ENCODE measurements at places on chromosomes 13 and 19. TPM values are rescaled to one million over a fixed set of nuclear protein-coding genes. Genes with fewer than 3 reads are reported as not detected.
A peak's percentile ranks its signal among the peaks of the same experiment; 100 is the strongest.

Gene ENOX1
- 0.83 TPM for total RNA-seq

Gene SH2D3A
- total RNA-seq = 93.6 TPM

Gene LRRC63
- total RNA-seq = not detected

Gene SPRYD7
- total RNA-seq = 6.8 TPM

Gene POMP
- total RNA-seq = 68.8 TPM

Gene KIR2DL4
- total RNA-seq = not detected

- H3K36me3 ChIP-seq = peaks cover 37% of the 10 kb centered on the region
- no peak overlapping the region for H3K4me3 ChIP-seq
- no peak for DNase-seq
- H3K27ac ChIP-seq = no peak overlapping the region
Measured at GRCh38 chr19:42273407-42274064, 4.5 kb downstream of the CIC start.

DNA sequence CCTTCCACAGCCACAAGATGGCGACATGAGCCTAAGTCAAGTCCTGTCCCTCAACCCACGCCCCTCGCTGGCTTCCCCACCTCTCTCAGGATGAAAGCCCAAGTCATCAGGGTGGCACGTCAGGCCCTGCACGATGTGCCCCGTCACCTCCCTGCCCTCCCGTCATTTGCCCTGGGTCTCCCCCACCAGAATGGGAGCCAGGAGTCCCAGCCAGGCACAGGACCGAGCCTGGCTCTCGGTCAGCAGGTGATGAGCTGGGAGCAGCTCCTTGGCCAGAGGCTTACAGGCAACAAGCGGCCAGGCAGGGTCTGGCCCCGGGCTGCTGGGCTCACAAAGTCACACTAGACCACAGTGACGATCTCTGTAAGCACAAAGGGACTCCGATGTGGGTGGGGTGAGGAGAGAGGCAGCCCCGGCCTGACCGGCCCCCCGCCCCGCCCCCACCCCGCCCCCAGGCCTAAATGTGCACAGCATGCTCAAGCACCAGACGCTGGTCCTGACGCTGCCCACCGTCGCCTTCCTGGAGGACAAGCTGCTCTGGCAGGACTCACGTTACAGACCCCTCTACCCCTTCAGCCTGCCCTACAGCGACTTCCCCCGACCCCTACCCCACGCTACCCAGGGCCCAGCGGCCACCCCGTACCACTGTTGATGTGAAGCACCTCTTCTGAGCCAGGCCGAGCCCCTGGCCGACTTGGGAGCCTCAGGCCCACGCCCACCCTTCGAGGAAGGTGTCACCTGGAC is 7.3 kb downstream of the MRPL4 start:
- H3K4me1 ChIP-seq = no peaks in the 10 kb centered on the region
- H3K27me3 ChIP-seq = no peaks in the 10 kb centered on the region
- no peak overlapping the region for H3K4me3 ChIP-seq
- H3K27ac ChIP-seq = no peak overlapping the region
- H3K36me3 ChIP-seq = no peaks in the 10 kb centered on the region

DNA sequence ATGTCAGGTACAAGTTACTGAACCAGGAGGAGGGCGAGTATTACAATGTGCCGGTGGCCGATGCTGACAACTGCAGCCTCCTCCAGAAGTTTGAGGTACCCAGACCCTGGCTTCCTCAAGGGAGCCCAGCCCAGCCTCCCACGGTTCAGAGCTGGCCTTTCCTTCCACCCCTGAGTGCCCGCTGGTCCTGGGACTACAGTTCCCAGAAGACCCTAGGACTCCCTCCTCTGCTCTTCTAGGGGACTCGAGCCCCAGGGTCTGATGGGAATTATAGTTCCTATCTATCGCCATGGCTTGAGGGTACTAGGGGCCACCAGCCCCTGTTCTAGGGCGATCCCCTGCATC is 11.0 kb downstream of the PRKCG start:
- no peak overlapping the region for H3K4me3 ChIP-seq
- DNase-seq = no peak
- peaks cover 7% of the 10 kb centered on the region for H3K4me1 ChIP-seq
- H3K36me3 ChIP-seq = no peaks in the 10 kb centered on the region
- no peak overlapping the region for H3K27ac ChIP-seq
- no peaks in the 10 kb centered on the region for H3K27me3 ChIP-seq

DNA sequence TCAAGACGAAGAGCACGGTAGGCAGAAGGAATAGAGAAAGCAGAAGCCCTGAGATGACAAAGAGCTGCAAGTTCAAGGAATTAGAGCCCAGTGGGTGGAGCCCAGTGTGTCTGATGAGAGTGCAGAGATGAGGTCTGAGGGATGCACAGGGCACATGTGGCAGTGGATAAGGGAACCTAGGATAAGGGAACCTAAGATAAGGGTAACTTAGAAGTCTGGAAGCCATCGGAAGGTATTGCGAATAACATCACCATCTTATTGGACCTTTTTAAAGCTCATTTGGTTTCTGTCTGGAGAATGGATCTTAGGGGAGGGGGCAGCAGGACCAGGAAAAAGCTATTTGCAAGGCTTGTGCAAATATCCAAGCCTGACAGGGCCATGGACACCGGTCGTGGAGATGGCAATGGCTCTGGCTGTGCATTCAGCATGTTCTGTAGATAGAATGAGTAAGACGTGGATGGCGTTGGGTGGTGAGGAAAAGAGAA is 1.3 kb downstream of the FPR3 start:
- no peaks in the 10 kb centered on the region for H3K36me3 ChIP-seq
- no peaks in the 10 kb centered on the region for H3K4me1 ChIP-seq
- H3K27me3 ChIP-seq = no peaks in the 10 kb centered on the region
- no peak overlapping the region for H3K4me3 ChIP-seq
- peak; percentile 53 for DNase-seq

- H3K27me3 ChIP-seq = no peaks in the 10 kb centered on the region
- no peak overlapping the region for H3K27ac ChIP-seq
- no peak overlapping the region for H3K4me3 ChIP-seq
- no peak for DNase-seq
Measured at GRCh38 chr13:51311231-51311630, 28.3 kb upstream of the SERPINE3 start.

DNA sequence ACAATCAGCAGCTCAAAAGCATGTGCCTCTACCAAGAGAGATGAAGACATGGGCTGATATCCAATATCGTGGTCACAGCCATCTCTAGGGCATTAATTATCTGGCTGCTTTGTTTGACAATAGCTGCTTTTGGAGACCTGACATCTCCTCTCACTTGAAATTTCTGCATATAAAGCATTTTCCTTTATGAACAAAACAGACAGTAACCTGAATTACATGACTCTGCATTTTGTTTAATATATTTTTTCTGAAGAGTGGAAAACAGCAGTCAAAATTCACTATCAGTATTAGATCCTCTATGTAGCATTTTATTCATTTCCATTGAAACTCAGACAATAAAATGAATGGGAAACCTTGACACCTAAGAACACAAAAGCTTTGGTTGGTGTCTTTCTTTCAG is 42.4 kb upstream of the ESD start:
- no peaks in the 10 kb centered on the region for H3K36me3 ChIP-seq
- H3K4me3 ChIP-seq = no peak overlapping the region
- no peak for DNase-seq

GRCh38 chr13:44842158-44842557 is 147.1 kb downstream of the NUFIP1 start:
- no peak overlapping the region for H3K4me3 ChIP-seq
- no peaks in the 10 kb centered on the region for H3K27me3 ChIP-seq
- no peak for DNase-seq

GRCh38 chr19:18840288-18841267 is 8.8 kb downstream of the UPF1 start:
- peaks cover 16% of the 10 kb centered on the region for H3K4me1 ChIP-seq
- DNase-seq = no peak
- no peak overlapping the region for H3K4me3 ChIP-seq
- H3K27me3 ChIP-seq = no peaks in the 10 kb centered on the region
- no peak overlapping the region for H3K27ac ChIP-seq
- H3K36me3 ChIP-seq = no peaks in the 10 kb centered on the region

GRCh38 chr13:65292488-65292901 is 1937.6 kb downstream of the PCDH9 start:
- no peaks in the 10 kb centered on the region for H3K4me1 ChIP-seq
- no peaks in the 10 kb centered on the region for H3K36me3 ChIP-seq
- H3K27me3 ChIP-seq = no peaks in the 10 kb centered on the region
- H3K4me3 ChIP-seq = no peak overlapping the region
- H3K27ac ChIP-seq = no peak overlapping the region
- DNase-seq = no peak

GRCh38 chr19:6610934-6611852 is 20.2 kb upstream of the CD70 start:
- H3K27ac ChIP-seq = no peak overlapping the region
- DNase-seq = no peak
- no peaks in the 10 kb centered on the region for H3K27me3 ChIP-seq
- H3K36me3 ChIP-seq = no peaks in the 10 kb centered on the region
- H3K4me3 ChIP-seq = no peak overlapping the region

- DNase-seq = no peak
- H3K36me3 ChIP-seq = no peaks in the 10 kb centered on the region
- no peak overlapping the region for H3K4me3 ChIP-seq
Measured at GRCh38 chr19:33161201-33161600, 29.3 kb downstream of the WDR88 start.

DNA sequence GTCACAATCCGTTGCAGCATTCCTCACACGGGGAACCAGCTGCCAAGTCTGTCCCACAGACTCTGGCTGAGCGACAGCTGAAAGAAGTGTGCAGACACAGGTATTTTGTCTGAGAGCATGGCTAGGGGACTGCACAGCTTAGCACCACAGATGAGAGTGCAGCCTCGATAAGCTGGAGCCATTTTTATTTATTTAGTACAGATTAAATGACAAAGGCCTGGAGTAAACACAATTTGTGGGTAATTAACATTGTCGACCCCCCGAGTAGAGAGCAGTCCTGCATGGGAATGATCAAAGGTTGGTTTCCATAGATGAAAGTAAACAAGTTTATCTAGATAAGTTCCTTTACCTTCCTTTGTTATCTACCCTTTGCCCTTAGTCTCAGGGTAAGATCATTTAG is 836.2 kb downstream of the DACH1 start:
- no peaks in the 10 kb centered on the region for H3K4me1 ChIP-seq
- no peaks in the 10 kb centered on the region for H3K27me3 ChIP-seq
- no peaks in the 10 kb centered on the region for H3K36me3 ChIP-seq
- no peak overlapping the region for H3K4me3 ChIP-seq
- DNase-seq = no peak

DNA sequence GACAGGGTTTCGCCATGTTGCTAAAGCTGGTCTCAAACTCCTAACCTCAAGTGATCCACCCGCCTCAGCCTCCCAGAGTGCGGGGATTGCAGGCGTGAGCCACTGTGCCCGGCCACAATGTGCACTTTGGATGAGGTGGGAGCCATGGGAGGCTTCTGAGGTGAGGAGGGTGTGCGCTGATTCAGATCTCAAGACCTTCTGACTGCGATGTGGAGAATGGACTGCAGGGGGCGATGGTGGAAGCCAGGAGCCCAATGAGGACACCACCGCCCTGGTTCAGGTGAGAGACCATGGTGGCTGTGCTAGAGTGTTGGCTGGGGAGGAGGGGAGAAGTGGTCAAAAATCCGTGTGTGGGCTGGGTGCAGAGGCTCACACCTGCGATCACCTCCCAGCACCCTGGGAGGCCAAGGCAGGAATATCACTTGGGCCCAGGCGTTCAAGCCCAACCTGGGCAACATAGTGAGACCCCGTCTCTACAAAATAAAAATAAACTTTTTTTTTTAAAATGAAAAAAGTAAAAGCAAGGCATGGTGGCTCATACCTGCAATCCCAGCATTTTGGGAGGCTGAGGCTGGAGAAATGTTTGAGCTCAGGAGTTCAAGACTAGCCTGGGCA is 5.6 kb downstream of the INAFM1 start:
- H3K36me3 ChIP-seq = no peaks in the 10 kb centered on the region
- DNase-seq = peak; percentile 77
- H3K27me3 ChIP-seq = no peaks in the 10 kb centered on the region
- peaks cover 5% of the 10 kb centered on the region for H3K4me1 ChIP-seq
- no peak overlapping the region for H3K27ac ChIP-seq

- H3K27me3 ChIP-seq = no peaks in the 10 kb centered on the region
- no peaks in the 10 kb centered on the region for H3K36me3 ChIP-seq
- no peak overlapping the region for H3K27ac ChIP-seq
Measured at GRCh38 chr13:26616126-26616525, 58.6 kb downstream of the WASF3 start.

DNA sequence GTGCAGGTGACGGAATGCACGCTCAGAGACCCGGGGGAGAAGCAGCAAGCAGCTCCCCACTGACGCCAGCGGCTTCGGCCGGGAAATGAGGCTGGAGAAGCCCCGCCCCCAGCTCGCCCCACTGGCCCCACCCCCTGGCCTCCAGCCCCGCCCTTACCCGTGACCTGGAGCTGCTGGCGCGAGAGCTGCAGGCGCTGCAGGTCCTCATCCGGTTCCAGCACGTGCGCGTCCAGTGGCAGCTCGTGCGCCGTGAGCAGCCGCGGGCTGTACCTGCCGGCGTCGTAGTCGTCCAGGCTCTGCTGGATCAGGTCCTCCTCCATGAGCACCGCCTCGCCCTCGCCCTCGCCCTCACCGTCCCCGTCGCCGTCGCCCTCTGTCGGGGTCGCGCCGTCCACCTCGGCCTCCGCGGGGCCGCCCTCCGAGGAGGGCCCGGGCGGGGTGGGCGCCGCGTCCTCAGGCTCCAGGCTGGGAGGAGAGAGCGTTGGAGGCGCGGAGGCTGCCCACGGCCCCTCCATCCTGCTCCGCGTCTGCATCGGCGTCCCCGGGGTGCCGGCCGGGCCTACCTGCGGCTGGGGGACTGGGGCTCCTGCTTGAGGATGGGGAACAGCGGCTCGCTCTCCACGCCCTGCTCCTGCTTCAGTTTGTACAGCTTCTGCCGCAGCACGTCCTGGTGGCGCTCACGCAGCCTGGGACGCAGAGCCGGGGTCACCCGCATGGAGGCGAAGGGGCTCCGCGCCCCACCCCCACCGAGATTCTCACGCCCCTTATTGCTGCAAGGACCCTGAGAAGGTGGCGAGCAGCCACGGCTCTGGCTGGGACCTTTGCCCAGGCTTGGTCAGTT is 6.4 kb upstream of the TBXA2R start:
- no peaks in the 10 kb centered on the region for H3K4me1 ChIP-seq
- H3K27ac ChIP-seq = peak overlapping the region; percentile 35
- no peaks in the 10 kb centered on the region for H3K36me3 ChIP-seq
- DNase-seq = no peak
- H3K4me3 ChIP-seq = no peak overlapping the region
- H3K27me3 ChIP-seq = no peaks in the 10 kb centered on the region

- no peaks in the 10 kb centered on the region for H3K27me3 ChIP-seq
- no peak overlapping the region for H3K27ac ChIP-seq
Measured at GRCh38 chr13:34364633-34365032, 546.7 kb downstream of the RFC3 start.

- no peak overlapping the region for H3K4me3 ChIP-seq
- DNase-seq = no peak
- no peaks in the 10 kb centered on the region for H3K27me3 ChIP-seq
- no peaks in the 10 kb centered on the region for H3K4me1 ChIP-seq
- no peak overlapping the region for H3K27ac ChIP-seq
Measured at GRCh38 chr19:58118979-58119733, 21.1 kb upstream of the ZSCAN18 start.

DNA sequence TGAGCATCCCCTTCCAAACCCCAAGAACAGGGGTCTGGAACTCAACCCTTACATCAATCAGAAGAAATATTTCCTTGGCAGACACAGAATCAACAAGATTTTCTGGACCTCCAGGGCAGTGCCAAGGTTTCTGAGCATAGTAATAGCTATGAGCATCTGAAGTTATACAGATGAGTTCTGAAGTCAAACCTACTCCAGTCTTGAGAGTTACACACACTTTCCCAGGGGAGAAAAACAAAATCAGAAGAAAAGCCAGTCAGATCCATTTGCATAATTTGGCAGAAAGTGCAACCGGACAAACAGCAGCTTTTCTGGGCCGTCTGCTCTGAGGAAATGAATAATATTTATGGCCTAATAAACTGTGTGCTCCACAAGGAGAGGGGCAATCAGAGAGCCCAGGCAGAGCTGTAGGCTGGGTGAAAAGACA is 93.1 kb downstream of the KL start:
- H3K4me3 ChIP-seq = no peak overlapping the region
- DNase-seq = no peak
- no peak overlapping the region for H3K27ac ChIP-seq
- peaks cover 10% of the 10 kb centered on the region for H3K4me1 ChIP-seq
- no peaks in the 10 kb centered on the region for H3K27me3 ChIP-seq
- H3K36me3 ChIP-seq = no peaks in the 10 kb centered on the region
